ENCODE measurements at places on chromosomes 13 and 19.

DNA sequence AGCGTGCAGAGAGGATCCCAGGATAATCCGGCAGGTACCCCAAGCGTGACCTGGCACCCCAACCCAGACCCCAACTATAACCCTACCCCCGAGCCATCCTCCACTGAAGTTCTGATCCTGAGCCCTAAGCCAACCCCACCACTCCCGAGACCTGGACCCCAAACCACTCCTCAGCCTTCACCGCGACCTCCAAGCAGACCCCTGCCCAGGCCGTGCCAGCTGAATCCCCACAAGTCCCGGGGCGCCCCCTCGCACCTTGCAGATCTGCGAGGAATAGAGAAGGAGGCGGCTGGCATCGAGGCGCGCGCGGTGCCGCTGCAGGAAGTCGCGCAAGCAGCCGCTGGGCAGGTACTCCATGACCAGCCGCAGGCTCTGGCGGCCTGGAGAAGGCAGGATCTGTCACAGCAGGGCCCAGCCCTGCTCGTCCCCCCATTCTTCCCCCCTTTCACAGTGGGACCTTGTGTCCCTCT lies 10.1 kb upstream of the INSL3 start:
- no peak for DNase-seq

- DNase-seq: no peak
Measured at GRCh38 chr19:29678484-29679106, 13.3 kb downstream of the PLEKHF1 start.

GRCh38 chr13:52195401-52195837 lies 36.0 kb upstream of the NEK3 start:
- no peak for DNase-seq

GRCh38 chr19:18304208-18304457 lies 18.7 kb downstream of the LSM4 start:
- no peak for DNase-seq

GRCh38 chr13:80151016-80151415 lies 189.9 kb downstream of the SPRY2 start:
- no peak for DNase-seq

- DNase-seq: peak; percentile 10
Measured at GRCh38 chr13:63345835-63346234, 1930.2 kb upstream of the PCDH20 start.

- DNase-seq: no peak
Measured at GRCh38 chr13:102771298-102772041, 2.1 kb downstream of the TEX30 start.

DNA sequence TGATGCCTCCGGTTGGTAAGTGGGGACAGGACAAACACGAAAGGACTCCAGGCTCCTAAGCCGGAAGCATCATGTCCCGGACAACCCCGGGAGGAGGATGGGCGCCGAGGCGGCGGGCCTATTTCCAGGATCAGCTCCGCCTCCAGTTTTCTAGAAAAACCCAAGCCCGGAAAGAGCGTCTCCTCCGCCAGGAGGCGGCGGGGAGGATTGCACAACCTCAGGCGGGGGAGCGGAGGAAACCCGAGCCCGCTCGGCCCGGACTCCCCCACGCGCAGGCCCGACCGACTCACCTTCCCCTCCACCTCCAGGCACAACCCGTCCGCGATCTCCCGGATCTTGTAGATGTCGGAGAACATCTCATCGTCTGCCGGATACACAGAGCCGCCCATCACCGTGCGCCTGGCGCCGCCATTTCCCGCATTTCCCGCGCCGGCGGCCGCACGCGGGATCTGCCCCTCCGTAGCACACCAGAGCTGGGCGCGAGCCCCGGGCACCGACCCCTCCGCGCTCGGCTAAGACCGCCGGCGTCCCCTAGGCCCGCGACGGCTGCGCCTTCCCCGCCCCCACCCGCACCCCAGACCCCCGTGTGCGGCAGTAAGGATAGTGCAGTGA lies 455 bp downstream of the TPT1 start:
- peak; percentile 63 for DNase-seq

GRCh38 chr13:70188567-70188966 lies 80.3 kb upstream of the KLHL1 start:
- no peak for DNase-seq

- DNase-seq: no peak
Measured at GRCh38 chr13:31385540-31385939, 185.8 kb downstream of the B3GLCT start.

DNA sequence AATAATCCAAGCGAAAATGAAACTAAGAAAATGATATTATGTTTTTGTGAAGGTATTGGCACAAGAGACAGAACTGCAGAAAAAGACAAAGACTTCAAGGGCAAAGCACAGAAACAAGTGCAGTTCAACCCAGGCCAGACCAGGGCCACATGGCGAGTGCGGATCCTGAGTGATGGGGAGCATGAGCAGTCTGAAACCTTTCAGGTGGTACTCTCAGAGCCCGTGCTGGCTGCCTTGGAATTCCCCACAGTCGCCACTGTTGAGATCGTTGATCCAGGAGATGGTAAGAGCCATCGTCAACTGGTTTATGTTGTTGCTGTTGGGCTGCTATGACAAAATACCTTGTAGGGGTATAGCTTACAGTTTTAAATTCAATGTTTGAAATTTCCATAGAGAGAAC lies 82.6 kb downstream of the FREM2 start:
- no peak for DNase-seq

DNA sequence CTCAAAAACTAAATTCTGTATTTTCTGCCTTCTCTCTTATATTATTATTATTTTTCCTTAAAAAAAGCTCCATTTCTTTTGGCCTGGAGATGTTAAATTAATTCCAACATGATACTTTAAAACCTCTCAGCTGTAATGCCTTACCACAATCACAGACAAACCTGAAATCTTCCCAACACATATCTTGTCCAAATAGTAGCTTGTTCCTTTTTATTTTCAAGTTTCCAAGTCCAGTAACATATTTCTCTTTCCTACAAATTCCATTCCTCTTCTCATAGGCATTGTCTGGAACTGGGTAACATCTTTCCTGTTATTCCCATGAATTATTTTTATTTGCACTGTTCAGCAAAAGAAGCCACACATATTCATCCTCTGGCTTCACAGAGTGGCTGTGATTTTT lies 137.0 kb downstream of the SLITRK6 start:
- no peak for DNase-seq

GRCh38 chr13:25097426-25097825 lies 1.5 kb downstream of the PABPC3 start:
- DNase-seq: no peak

DNA sequence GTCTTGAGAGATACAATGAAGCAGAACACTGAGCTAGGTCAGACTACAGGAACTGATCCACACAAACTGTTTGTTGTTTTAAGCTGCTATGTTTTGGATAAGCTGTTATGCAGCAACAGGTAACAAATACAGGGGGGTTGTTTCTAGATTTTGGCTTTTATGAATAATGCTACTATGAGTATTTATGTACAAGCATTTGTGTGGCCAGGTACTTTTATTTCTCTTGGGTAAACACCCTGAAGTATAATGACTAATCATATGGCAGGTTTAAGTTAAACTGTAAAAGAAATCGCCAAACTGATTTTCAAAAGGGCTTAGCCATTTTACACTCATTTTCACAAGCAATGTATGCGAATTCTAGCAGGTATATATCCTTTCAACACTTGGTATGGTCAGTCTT lies 166.0 kb downstream of the DNAJC3 start:
- no peak for DNase-seq

DNA sequence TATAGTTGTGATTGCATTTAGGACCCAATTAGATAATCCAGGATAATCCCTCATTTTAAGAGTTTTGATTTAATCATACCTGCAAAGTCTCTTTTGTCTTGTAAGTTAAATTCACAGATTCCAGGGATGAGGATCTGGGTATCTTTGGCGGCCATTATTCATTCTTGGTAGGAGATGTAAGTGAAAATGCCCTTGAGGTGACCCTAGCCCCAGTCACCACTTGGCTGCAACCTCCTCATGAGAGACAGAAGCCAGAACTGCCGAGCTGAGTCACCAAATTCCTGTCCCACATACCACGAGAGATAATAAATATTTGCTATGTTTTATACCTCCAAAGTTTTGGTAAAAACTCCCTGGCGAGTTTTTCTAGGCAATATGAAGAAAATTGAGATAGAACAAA lies 389.4 kb downstream of the RFC3 start:
- DNase-seq: no peak

- no peak for DNase-seq
Measured at GRCh38 chr13:110443622-110444225, 117.8 kb downstream of the RAB20 start.

DNA sequence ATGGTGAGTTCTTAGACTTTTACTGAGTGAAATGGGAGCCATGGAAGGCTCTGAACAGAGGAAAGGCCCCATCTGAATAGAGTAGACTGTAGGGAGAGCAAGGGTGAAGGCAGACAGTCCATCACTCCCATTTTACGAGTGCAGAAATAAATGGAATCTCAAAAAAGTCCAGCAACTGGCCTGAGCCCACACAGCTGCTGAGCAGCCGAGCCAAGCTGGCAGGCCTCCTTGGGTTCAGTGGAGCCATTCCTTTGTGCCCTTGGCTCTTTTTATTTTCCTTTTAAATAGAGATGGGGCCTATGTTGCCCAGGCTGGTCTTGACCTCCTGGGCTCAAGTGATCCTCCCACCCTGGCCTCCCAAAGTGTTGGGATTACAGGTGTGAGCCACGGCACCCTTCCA lies 1.0 kb upstream of the MYH14 start:
- no peak for DNase-seq

DNA sequence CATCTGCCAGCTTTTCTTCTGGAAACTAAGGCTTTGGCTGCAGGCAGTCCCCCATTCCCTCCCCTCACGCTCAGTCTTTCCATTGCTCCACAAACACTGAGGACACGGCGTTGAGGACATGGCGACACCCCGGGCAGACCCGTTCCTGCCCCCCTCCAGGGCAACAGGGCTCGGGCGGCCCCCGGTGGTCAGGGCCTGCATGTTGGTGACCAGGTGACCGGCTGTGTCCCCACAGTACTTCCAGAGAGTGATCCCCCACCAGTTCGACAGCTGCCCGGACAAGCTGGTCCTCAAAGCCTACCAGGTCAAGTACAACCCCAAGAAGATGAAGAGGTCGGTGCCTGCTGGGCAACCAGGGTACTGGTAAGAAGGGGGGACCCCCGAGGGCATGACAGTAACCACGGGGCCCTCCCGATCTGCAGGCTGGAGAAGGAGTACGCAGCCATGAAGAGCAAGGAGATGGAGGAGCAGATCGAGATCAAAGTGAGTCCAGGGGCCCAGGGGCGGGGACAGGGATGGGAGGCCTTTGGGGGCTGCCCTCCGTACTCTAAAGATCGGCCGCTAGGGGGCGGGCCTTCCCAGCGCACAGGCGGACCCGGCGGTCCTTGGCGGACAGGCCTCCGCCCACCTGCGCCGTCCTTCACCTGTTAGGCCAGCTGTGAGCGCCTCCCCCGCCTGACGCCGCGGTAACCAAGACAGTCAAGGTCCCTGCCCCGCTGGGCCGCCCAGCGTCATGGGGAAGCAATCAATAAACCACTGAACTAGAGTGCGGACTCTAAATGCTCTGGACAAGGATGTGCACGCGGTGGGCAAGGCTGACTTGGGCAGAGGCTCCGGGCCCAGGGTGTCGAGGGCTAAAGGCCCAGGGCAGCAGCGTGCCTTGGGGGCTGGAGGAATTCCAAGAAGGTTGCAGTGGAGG lies 21.1 kb downstream of the PRR36 start:
- DNase-seq: peak; percentile 90

DNA sequence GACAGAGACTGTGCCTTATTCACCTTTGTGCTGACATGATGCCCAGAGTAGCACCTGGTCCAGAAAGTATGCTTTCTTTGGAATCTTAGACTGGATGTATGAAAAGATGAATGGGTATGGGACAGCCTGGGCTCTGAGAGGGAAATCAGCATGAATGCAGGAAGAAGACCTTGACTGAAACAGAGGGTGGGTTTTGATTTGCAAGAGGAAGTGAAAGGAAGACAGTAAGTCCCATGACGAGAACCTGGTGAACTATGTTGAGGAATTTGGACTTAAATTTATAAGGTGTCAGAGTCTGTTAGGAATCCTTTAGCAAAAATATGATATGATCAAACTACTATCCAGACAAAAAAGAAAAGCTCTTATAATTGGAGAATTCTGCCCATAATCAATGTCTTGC lies 301.9 kb downstream of the SPRY2 start:
- DNase-seq: no peak

DNA sequence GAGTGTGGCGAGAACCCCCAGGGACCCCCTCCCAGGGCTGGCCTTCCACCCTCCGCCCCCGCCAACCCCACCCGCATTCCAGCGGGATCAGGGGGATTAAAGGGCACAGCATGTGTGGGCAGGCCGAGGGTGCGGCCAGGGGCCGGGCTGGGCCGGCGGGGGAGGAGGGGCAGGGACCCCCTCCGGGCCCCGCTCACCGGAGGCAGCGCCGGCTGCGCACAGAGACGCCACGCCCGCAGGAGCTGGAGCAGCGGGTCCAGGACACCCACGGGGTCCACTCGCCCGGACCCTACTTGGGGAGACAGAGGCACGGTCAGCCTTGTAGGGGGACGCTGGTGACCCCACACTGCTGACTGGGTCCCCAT lies 2.4 kb downstream of the ADAMTSL5 start:
- DNase-seq: no peak

- no peak for DNase-seq
Measured at GRCh38 chr13:73902296-73902695, 231.9 kb downstream of the KLF12 start.

- no peak for DNase-seq
Measured at GRCh38 chr13:93655154-93655553, 428.5 kb downstream of the GPC6 start.

DNA sequence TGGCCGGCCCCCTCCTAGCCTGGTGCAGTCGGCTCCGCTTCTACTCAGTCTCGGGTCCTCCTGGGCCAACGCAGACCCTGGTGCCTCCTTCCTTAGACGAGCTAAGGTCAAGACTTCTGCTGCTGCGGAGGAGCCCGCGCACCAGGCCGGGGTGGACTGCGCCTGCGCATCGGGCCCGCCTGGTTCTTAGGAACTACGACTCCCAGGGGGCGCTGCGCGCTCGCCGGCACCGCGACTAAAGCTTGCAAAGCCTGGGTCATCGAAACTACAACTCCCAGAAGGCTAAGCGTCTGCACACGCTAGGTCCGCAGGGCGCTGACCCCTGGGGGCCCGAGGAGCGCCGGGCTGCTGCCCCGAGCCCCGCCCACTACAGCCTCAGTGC lies at the start of gene ZNF835:
TSS of gene ZNF835 (minus strand) at position 145 of the 382 bp plus-strand sequence. CDS start 6,559 bp downstream, outside the sequence.
- DNase-seq: no peak

- DNase-seq: peak; percentile 3
Measured at GRCh38 chr13:33251131-33251661, 34.4 kb downstream of the STARD13 start.

DNA sequence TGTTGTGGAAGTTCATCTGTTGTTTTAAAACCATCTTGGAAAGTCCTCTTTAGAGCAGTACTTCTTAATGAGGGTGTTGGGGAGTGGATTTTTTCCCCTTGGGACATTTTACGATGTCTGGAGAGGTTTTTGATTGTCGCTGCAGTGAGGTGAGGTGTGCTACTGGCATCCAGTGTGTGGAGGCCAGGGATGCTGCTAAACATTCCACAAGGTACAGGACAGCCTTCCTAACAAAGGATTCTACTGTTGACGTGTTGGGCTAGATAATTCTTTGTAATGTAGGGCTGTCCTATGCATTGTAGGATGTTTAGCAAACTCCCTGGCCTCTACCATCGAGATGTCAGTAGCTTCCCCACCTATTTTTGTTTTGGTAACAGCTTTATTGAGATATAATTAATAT lies 33.3 kb downstream of the NAA16 start:
- DNase-seq: no peak

Data from NCI-H2029 (cell line).